ENCODE measurements at places on chromosomes 4 and X.

GRCh38 chr4:88005076-88005475 is 2.4 kb upstream of the PKD2 start:
- peak; percentile 53 for DNase-seq

DNA sequence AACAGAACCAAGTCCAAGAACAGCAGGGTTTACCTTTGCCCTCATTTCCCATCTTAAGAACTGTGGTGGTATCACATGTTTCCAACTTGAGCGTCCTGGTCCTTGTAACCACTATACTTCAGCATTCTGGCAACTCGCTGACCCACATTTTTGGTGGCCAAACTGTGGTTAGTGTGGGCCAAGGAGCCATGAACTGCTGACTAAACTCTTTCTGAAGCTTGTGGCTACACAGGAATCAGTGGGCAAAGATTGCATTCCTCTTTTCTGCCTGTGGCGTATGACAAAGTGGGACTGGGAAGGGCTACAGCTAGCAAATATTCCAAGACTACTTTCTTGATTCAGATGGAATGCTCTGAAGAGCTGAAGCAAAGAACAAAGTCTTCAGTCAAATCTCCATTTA is 106.3 kb upstream of the MID1 start:
- peak; percentile 84 for DNase-seq

- no peak for DNase-seq
Observed at GRCh38 chrX:138709886-138710791, 1.4 kb downstream of the FGF13 start.

DNA sequence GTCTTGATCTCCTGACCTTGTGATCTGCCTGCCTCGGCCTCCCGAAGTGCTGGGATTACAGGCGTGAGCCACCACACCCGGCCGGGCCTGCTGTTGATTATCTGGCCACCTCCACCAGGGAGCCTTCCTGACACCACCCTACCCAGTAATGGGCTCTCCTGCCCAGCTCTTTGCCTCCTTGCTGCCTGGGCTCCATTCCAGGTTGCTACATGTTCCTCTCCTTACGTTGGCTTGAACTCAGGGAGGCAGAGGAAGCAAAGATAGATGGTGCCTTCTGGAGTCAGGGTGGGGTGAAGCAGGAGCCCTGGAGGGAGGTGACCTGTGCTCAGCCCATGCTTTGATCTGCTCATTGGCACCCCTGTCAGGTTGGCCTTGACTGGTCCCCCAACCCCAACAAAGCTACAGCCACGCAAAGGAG is 26.3 kb downstream of the FLNA start:
- DNase-seq = no peak

GRCh38 chr4:140344101-140344500 is 29.3 kb upstream of the SCOC start:
- DNase-seq = peak; percentile 34

GRCh38 chrX:114028907-114029662 is 554.8 kb upstream of the HTR2C start:
- DNase-seq = no peak

GRCh38 chr4:183599690-183600089 is 59.3 kb downstream of the RWDD4 start:
- DNase-seq = no peak

GRCh38 chrX:136453771-136454170 is 34.0 kb upstream of the BRS3 start:
- no peak for DNase-seq

DNA sequence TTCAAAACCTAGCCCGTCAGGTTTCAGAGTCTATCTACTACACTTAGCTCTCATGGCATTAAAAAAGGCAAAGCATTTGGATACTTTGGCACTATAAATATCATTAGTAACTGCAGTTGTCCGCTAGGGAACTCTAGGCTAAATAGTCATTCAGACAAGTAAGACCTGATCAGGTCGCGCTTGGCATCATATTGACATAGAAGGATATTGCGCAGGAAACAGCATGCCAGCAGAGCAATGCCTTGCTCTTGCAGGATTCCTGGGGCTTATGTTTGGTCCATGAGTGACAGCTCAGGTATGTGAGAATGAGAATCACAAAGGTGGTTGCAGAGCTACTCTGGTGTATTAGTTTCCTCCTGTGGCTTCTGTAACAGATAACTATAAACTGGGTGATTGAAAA is 62.7 kb downstream of the KDM6A start:
- no peak for DNase-seq

DNA sequence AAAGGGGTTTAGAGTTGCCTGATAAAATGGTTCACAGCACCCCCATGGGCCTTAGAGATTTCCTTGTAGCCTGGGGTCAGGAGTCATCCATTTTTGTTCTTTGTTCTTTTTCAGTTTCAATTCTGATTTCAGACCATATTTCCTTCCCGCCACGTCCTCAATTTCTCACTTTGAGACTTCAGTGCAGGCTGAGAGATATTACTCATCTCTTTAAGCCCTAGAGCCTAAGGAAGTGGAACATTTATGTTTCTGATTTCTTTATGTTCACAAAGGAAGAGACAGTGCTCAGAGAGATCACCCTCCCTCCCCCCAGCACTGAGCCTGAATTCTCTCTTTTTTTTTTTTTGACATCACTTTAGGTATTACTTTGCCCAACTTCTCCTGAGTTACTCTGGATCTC is 56.3 kb downstream of the MSN start:
- DNase-seq = peak; percentile 42

DNA sequence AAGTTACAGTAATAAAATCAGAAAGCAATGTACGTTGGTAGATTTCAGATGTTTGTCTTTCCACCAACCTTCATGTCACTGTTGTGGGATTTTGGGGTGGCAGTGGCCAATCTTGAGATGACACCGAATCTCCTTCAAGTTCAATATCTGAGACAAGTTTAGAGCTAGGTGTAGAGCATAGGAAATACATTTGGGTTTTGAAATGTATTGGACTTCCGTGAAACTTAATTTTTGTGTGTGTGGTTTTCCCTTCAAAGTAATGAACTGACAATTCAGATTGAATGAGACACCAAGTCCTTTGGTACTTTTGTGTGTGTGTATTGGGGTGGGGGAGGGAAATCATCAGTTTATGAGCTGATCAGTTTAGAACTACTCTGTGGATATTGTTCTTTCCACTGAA is 1.8 kb downstream of the WDR44 start:
- no peak for DNase-seq
